HEK293T (cell line): ENCODE measurements at places on chromosomes 7 and 10.

GRCh38 chr10:96835899-96836298 lies 3.8 kb downstream of the LCOR start:
- DNase-seq = no peak

DNA sequence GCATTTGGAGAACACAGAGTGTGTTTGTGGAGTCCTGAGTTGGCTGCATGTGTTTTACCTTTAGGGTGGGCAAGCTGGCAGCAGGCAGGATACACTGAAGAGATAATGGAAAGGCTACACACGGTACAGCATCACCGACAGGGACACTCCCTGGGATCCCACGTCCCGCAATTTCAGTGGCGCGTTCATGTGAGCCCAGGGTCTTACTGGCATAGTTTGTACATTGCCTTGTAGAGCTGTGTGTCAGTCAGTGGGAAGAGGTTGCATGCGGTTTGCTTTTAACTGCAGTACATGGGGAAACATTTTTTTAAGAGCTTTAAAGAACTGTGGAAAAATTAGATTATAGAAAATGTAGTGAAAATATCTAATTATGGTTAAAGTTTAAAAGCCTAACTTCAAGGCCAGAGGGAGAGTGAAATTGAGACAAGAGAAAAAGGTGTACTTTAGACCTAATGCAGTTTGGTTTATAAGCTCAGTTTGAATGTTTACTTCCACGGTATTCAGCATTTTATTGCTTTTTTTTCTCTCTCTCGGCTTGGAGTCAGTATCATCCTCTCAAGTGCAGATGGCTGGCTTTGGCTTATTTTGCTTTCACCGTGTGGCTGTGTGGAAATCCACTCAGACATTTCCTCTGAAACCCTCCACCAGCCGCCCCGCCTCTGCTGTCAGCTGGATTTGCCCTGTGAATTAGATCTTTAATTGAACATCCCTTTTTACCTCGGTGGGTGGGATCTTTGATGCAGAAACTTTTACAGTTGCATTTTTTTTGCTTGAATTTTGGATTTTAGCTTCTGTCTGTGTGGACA lies 364.2 kb upstream of the COBL start:
- DNase-seq = no peak

GRCh38 chr7:111256391-111256790 lies 165.5 kb downstream of the LRRN3 start:
- no peak for DNase-seq

GRCh38 chr10:14340051-14340744 lies 9.5 kb upstream of the FRMD4A start:
- no peak for DNase-seq

DNA sequence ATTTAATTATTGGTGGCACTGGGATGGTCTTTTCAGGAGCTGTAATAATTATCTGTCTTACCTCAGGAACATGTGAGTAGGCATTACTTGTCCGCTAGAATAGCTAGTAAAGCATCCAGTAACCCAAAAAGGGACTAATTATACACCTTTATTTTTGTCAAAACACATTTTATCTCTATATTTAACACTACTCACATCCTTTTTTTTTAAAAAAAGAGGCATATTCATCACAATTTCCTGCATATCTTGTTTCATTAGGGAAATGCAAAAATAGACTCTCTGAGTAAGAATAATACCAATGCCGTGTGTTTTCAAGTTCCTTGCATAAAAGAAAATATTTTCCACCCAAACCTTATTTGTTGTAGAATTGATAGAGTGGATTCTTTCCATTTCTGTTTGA lies 99.5 kb downstream of the VTI1A start:
- DNase-seq = no peak

DNA sequence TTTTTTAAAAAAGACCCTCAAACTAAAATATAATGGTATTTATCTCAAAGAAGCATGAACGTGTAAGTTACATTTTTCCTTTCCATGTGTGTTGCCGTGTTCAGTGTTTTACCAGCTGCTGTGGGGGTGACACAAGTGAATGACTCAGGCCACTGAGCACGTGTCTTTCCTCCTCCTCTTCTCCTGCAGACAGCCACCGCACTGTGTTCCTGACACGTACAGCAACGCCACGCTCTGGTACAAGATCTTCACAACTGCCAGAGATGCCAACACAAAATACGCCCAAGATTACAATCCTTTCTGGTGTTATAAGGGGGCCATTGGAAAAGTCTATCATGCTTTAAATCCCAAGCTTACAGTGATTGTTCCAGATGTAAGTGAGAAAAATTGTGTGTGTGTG lies 29.7 kb downstream of the TMEM248 start:
- DNase-seq = no peak

GRCh38 chr7:129110258-129110981 lies 34.1 kb upstream of the TSPAN33 start:
- DNase-seq = no peak

GRCh38 chr10:50326757-50327701 lies 75.7 kb upstream of the ASAH2 start:
- DNase-seq = no peak

DNA sequence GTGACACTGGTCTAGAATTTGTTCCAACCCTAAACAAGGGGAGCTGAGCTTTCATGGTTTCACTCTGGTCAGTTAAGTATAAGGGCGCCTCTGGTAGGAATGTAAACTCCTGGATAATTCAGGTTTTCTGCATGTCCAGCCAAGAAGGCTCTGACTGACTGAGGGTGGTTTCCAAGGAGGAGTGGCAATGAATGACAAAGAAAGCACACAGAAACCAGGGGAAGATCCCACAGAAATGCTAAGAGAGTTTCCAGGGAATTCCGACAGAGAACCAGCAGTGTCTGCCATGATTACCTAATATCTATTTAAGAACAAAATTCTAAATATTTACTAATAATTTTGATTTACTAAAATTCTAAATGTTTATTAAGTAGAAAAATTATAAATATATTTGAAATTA lies 27.3 kb upstream of the NRG3 start:
- DNase-seq = no peak

- DNase-seq = no peak
These were observed 167.7 kb upstream of the INHBA start for GRCh38 chr7:41870461-41871138.

GRCh38 chr10:95437669-95438068 lies 123.5 kb downstream of the SORBS1 start:
- no peak for DNase-seq

GRCh38 chr10:78852466-78853240 lies 216.1 kb upstream of the ZMIZ1 start:
- peak; percentile 56 for DNase-seq

- no peak for DNase-seq
These were observed 31.4 kb upstream of the BTBD16 start for GRCh38 chr10:122239578-122240257.

DNA sequence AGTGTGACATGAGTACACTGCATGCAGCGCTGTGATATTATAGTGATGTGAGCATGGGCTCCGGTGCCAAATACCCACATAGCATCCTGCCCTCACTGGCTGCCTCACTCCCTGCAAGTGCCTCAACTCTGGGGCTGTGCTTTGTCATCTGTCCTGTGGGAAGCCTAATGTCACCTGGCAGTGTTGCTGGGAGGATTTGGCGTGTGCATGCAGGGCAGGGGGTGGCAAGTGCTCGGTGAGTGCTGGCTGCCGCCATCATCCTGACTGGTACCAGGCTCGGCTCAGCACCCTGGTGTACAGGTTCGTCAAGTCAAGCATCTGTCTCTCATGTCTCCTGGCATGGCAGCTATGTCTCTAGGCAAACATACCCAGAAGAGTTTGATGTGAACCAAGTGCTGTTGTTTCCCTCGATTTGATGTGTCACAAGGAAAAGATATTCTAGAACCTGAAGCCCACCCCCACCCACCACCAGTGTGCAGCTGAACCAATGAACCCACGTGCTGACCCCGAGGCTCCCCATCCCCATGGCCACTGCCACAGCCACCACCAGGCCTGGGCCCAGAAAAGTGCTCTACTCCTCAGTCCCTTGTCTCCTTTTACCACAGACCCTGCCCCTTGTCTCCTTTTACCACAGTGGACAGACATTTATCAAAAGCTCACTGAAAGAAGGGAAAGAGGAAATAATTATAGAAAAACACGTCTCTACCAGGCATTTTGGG lies 135.8 kb downstream of the MAPK8 start:
- DNase-seq = no peak

DNA sequence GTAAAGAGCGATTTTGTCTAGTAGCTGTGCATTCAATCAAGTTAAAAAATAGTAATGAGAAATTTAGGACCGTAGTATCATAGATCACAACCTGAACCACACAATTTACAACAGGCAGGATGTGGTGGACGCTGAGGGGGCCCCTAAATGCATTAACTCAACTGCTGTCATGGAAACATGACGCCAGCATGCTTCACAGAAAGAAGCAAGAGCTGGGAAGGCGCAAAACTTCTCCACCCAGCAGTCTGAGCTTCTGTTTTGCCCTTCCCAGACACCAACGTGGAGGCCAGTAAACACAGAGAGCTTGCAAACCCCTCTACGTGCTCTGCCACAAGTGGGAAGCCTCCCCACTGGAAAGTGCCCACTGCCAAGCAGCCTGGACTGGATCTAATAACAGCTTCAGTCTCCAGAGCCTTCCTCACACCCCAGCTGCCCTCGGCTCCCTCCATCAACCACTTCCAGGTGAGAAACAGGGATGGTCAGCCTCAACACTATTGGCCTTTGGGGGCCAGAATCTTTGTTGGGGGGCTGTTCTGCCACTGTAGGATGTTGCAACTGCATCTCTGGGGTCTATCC lies 151.8 kb downstream of the SFMBT2 start:
- DNase-seq = no peak

DNA sequence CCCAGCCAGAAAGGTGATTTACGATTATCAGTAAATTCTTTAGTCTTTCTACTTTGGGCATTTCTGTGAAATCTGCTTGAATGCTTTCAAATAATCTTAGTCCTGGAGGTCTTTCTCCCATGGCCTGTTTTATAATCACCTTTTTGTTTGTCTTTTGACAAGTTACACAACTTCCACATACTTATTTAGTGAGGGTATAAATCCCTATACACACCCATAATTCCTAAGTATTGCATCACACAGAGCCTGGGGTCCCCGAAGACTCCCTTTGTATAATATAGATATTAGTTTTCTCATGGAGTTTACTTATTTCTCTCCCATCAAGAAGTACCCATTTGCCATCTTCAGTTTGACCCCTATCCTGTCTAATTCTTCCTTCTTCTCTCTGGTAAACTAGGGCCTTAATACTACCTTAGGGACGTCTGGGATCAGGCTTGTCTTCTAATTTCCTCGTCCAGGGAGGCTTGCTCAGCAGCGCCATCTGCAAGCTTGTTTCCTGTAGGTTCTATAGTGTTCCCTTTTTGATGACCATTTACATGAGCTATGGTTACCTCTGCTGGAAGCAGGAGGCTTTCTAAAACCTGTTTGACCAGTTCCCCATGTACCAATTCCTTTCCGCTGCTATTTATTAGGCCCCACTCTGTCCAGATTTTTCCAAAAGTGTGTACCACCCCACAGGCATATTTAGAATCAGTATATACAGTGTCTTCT lies 8.1 kb downstream of the DNAH11 start:
- peak; percentile 10 for DNase-seq

DNA sequence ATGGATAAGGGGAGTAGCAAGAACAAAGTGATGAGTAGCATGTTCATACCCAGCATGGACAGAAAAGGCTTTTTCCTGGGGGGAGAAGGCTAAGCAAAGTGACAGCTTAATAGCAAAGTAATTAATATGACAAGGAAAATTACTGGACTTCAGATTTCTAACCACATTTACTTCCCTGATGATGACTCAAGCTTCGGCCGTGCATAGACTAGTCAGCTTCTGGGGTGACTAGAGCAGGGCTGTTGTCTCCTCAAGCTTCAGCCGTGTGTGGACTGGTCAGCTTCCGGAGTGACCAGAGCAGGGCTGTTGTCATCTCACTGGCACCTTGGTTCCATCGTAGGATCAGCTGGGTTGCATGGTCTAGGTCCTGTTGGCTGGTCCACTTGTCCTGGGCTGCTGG lies 2.1 kb upstream of the ZNF117 start:
- DNase-seq = no peak
